ENCODE measurements at places on chromosomes 7 and 10.

GRCh38 chr10:96991313-96991841 lies 159.3 kb downstream of the LCOR start:
- no peak for DNase-seq

GRCh38 chr10:34403512-34403911 lies 411.6 kb downstream of the PARD3 start:
- DNase-seq, result no peak

- no peak for DNase-seq
Observed at GRCh38 chr10:98400482-98400881, 14.5 kb downstream of the PYROXD2 start.

DNA sequence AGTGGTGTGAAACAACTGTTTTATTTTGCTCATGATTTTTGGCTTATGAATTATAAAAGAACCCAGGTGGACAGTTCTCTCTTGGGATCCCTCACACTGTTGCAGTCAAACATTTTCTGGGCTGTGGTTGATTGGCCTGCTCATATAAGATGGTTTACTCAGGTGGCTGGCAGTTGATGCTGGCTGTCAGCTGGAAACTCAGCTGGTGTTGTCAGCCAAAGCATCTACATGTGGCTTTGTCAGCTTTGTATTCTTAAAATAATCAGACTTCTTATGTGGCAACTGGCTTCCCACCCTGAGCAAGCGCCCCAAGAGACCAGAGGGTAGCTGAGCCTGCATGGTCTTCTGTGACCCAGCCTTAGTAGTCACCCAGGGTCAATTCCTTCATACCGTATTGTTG lies 534.7 kb downstream of the NRG3 start:
- no peak for DNase-seq
